A172 (cell line): ENCODE measurements at places on chromosomes 12 and 14.

DNA sequence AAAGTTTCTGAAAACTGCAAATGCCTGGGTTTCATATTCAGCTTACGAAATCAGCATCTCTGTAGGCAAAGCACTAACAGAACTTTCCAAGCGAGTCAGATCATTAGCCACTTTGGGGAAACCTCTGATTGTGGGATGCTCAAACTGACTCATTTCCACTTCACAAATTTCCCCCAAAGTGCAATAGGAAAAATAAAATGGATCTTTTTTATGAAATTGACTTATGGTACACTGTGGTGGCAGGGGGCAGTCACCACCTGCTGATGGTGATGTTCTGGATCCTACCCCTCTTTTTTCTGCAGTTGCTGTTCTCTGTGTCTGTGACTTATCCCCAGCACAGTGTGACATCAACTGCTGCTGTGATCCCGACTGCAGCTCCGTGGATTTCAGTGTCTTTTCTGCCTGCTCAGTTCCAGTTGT is 5.6 kb downstream of the TCTN1 start:
- no peak for DNase-seq

DNA sequence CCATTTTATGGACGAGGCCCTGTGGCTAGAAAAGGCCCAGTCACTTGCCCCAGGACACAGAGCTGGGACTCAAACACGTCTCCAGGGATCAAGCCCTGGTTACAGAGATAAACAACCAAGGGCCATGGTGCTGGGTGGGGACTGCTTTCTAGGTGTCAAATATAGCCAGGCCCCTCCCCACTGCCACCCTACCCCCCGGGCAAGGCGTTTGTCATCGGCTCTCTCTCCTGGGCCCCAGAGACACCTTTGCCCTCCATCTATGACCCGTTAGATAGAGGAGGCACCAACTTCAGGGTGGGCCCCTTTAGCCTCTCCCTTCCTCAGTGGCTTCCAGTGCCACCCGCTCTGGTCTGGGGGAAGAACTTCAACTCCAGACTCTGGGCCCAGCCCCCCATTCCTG is 18.0 kb downstream of the LTBP2 start:
- no peak for DNase-seq

DNA sequence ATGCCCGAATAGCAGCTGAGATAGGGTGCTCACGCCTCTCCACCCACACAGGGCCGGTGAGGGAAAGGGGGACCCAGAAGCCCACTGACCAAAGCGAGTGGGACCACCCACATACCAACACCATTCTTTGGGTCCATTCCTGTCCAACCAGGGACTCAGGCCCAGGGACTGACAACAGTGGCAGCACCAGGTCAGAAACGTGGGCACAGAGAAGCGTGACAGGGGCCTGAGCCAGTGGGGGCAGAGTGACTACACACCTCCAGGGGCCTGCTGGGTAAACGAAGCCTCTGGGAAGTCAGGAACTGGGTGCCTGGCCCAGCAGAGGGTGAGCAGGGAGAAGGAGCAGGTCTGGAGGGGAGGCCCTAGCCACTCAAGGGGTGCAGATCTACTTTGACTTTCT is 13.7 kb downstream of the SPRYD3 start:
- DNase-seq = no peak

DNA sequence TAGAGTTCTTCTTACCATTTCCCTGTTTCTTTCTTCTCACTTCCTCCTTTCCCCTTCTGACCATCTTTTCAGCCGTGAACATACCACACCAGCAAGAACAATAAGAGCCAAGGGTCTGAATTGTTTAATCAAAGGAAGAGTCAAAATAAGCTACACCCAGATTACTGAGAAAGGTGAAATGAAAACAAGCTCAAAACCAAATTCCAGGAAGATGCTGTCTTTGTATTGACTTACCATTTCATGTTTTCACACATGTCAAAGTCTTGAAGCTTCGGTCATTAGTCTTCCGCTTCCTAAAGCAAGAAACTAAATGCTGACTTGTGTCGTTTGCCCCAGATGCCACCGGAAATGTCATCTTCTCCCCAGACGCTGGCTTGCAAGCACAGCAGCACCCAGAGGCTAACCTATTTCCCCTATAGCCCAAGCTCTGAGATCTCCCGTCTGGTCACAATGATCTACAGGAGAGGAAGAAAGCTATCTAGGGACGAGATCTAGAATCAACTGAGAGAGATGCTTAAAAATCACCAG is 136.5 kb upstream of the AMIGO2 start:
- no peak for DNase-seq

GRCh38 chr12:130574402-130574801 is 141.7 kb downstream of the RIMBP2 start:
- no peak for DNase-seq

DNA sequence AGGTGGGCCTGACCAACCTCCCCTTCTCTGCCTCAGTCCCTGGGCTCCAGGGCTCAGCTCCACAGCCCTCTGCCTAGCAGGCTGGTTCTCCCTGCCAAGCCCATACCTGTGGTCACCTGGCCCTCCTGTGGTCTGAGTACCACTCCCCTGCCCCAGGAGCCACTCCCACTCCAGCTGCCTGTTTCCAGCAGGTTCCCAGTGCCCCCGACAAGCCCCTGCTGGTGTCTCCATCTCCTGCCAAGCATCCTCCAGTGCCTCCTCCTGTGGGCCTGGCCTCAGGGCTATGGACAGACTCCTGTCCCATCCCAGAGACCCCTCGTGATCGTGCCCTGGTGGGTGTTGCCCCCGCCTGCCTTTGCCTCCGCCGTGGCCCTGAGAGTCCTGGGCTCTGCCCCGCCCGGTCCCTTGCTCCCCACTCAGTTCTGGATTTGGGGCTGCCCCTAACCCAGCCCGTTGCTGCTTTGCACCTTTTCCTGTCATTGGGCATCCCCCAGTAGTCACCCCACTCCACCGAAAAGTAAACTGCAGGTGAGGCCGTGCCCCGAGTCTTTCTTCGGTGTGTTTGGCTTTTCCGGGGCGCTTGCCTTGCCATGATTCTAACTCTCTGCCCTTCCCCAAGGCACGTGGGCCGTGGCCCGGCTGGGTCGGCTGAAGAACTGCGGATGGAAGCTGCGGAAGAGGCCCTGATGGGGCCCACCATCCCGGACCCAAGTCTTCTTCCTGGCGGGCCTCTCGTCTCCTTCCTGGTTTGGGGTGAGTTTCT is 9.8 kb downstream of the MEG3 start:
- no peak for DNase-seq
